ENCODE measurements at places on chromosomes 11 and 22. TPM values are rescaled to one million over a fixed set of nuclear protein-coding genes. Genes with fewer than 3 reads are reported as not detected.

The BEST1 gene
- 0.30 TPM for total RNA-seq

The STK33 gene
- 2.2 TPM for total RNA-seq

The ANO5 gene
- total RNA-seq: 0.09 TPM

DNA sequence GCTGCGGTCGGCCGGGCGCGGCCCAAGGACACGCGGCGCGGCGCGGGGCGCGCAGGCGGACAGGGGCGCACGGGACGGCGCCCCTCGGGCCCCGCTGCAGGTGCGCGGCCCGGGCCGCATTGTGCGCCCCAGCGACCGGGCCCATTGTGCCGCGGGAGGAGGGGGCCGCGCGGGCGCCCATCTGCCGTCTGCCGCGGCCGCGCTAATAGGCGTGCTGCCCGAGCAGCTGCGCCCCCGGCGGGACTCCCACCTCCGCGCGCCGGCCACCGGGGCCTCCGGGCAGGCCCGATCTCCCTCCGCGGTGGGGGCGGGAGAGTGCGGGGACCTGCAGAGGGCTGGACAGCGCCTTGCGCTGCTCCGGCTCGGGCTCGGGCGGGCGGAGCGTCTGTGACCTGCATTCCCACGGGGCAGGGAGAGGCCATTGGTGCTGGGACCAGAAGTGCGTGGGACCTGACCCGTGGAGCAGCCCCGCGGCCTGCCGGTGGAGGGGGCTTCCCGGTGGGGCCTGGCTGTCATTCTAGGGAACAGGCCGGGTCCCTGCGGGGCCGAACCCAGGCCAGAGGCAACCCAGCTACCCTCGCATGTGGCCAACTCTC, 933 bp downstream of the BRSK2 start:
- DNase-seq: no peak

GRCh38 chr22:47484960-47485569, 722.6 kb downstream of the TBC1D22A start:
- no peak for DNase-seq

The OR2AG1 gene
- total RNA-seq: not detected

DNA sequence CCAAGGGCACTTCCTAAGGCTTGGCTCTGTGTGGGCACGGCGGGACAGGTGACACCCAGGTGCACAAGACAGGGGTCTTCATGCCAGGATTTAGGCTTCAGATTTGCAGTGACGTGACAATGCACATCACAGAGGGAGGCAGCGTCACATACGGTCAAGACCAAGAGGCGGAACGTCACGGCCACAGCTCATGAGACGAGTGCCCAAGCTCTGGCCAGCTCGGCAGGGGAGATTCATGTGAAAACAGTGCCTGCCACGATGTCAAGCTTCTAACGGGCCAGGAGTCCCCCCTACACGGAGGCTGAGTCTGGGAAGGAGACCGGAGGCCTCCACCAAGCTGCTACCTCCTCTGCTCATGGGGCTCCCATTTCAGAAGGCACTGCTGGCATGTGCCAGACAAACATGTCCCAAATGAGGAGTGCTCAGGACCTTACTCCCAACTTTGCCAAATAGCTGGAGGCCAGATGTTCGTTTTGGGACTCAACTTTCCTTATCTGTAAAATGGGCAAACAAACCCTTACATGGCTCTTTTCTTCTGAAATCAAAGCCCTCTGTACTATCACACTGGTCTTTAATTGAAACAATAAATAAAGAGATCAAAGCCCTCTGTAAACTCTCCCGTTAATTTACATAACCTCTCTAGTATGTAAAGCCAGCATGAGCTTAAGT, 16.6 kb downstream of the VPS37C start:
- no peak for DNase-seq

The TMEM218 gene
- total RNA-seq: 14.3 TPM

The MAPK8IP1 gene
- total RNA-seq: 0.85 TPM

DNA sequence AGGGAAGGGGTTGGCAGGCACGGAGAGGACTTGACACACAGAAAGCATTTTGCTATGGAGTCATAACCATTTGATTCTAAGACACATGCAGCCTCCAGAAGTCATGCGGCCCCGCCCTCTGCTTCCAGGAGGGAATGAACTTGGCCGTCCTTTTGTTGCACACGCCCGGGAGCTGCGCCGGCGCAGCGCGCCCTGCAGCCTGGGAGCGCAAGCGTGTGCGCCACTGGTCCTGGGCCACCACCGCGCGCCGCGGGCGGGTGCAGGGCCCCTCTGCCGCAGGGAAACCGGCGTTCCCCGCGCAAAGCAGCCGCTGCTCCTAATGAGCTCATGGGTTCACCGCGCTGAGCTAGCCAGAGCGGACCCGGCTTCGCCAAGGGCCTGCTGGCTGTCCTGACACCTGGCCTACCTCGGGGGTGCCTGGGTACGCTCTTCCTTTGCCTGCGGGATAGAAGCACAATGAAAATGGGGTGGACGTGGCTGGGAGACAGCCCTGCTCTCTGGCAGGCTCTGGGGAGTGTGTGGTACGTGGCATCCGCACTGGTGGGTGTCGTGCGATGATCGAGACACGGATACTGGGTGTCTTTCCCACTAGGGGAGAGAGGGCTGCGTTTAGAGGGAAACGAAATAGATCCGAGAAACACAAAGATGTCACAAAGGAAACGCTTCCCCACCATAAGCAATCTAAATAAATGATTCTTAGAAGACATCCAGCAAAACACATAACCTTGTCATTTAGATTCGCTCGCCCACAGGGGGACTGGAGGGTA, 669 bp downstream of the MICAL3 start:
- DNase-seq: peak; percentile 58

The ANKK1 gene
- total RNA-seq: 1.9 TPM

The OVOL1 gene
- total RNA-seq: 0.17 TPM

- no peak for DNase-seq
These were observed 7.9 kb upstream of the TPP1 start for GRCh38 chr11:6626971-6627761.

DNA sequence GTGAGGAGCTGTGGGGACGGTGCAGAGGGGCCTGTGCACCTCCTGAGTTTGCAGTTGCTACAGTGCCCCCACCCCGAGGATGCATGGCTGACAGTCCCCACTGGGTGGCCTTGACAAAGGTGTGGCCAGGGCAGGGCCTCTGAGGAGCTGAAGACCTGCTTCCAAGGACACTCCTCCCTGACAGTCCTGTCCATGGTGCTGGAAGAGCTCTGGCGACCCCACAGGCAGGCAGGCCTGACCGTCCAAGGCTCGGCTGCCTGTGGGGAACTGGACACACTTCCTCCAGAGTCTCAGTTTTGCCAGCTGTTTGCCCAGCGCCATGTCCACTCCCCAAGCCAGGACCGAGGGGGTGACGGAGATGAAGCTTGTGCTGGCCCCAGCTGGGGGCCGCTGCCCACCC, 32.7 kb downstream of the BRSK2 start:
- DNase-seq: no peak

DNA sequence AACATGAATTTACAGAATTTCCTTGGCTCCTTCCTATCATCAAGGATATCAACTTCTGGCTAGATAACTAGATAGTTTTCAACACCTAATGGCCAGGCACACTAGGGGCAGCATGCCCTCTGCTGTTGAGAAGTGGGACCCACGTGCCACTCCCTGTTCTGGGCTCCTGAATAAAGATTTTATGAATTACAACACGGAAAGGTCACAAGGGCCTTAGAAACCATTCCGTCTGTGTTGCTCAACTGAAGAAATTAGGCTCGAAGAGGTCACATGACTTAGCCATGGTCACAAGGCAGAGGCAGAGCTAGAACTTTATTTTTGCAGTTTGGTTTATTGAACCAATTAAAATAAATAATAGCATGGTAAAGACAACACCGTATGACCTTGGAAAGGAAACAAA, 36.0 kb downstream of the PRCP start:
- DNase-seq: peak; percentile 32

- no peak for DNase-seq
These were observed 177.9 kb downstream of the JRKL start for GRCh38 chr11:96567667-96568066.

The CYTH4 gene
- total RNA-seq: 149 TPM

DNA sequence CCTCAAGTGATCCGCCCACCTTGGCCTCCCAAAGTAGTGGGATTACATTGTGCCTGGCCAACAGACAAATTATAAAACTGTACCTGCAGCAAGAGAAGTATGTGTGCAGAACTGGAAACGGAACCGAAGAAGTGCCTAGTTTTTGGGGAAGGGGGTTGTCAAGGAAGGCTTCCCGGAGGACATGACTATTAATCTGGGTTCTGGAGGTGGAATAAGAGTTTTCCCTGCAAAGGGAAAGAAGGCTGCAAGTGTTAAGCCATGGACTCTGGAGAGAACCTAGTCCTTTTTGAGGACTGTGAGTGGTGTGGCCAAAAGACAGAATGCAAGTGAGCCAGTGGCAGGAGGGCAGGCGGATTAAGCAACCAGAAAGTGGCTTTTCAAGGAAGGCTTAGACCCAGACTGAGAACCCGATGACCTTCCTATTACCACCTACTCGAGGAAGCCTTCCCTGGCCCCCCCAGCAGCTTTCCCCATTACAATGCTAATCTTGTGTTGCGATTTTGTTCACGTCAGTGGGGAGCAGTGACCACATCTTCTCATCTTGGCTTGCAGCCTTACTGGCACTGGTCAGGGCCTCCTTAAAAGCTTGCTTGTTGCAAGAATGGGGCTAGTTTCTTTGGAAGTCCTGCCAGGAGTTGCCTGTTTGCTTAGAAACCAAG, 5.7 kb upstream of the SEPTIN3 start:
- no peak for DNase-seq

The FAM180B gene
- not detected for total RNA-seq

DNA sequence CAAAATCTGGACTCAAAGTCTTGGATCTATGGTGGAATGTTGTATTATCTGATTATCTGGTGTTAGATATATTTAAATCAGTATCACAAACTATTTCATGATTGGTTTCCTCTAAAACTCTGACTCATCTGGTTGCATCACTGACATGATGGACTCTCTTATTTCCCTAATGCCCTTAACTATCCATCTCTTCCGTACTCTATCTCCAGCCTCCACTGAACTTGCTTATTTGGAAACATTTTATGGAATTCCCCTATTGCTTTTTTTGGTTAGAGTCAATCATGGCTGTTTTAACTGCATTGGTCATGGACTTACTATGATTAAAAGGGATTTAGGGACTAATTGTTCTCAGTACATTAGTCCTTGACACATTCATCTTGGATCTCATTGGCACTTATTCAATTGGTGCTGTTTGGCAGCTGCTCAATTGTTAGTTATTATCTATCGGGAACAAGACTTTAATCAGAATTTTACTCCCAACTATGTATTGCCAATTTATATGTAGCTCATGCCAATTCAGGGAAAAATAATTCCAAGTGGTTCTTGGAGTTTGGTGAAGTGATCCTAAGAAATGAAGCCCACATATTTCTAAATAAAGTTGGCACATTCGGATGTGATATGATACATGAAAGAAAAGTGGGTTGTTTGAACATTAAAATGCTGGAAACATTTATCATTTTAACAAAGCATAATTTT, 942.0 kb upstream of the CCDC90B start:
- DNase-seq: no peak

GRCh38 chr22:21098099-21098671, 52.4 kb downstream of the LRRC74B start:
- DNase-seq: no peak

The ZFTA gene
- 4.7 TPM for total RNA-seq

The DEPDC7 gene
- 3.6 TPM for total RNA-seq

DNA sequence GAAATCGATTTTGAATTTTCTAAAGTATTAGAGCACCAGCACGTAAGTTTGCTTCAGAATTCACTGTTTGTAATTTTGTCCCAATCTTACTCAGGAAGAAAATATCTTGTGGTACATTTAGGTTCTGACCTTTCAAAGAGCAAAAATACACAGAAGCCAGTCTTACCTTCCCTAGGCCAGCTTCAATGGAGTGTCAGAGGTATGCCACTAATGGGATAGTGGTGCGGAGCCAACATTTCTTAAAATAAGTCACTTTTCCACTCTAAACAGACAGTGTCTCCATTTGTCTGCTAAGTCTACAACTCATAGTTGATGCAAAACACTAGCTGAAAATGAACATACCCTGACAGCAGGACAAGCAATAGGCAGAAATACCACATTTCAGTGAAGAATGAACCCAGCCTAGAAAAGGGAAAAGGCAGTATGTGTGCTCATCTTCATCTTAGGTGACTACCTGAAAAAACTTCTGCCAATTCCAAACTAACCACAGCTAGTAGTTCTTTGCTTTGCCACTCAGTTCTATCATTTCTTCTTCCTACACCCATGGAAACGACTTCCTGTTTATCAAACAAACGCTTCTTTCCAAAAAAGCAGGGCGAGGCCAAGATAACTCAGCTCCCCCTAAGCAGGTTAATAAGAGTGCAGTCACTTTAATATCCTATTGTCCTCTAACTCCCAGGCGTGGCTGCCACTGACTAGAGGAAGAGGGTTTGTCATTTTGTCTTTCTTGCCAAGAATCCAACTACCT, 94.0 kb upstream of the APOA1 start:
- no peak for DNase-seq

- no peak for DNase-seq
These were observed 669.4 kb downstream of the OPCML start for GRCh38 chr11:132862933-132863332.

GRCh38 chr11:68841718-68842426, at the start of gene CPT1A:
Gene CPT1A (minus strand): TSS chr11:68841916. CDS start chr11:68815474, 26,442 bp downstream.
- peak; percentile 86 for DNase-seq

DNA sequence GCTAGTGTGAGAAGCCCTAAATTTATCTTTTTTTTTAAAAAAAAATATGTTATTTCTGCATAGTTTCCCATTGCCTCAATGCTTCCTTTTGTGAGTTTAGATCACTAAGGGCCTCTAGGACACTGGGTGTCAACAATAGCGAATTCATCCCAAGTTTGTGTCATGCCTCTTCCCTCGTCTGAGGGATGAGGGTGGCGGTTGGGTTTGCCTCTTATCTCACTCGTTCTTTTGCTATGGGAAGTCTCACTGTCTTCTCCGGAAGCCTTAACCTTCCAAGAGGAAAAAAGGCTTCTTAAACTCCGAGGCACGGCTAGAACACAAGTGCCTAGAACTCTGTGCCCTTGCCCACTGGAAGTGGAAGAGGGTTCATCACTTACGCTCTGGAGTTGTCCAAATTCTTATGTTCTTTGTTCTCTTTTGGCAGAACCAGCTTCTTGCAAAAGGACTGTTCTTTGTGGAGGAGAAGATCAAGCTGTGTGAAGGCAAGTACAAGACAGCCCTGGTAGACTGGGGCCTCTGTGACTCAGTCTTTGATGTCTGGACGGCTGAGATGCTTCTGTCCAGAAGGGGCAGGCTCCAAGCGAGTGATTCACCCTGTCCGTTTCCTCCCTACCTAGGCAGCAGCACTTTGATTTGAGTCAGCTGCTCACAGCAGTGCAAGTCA, 78.5 kb downstream of the TRAF6 start:
- no peak for DNase-seq

The PARVG gene
- 238 TPM for total RNA-seq

DNA sequence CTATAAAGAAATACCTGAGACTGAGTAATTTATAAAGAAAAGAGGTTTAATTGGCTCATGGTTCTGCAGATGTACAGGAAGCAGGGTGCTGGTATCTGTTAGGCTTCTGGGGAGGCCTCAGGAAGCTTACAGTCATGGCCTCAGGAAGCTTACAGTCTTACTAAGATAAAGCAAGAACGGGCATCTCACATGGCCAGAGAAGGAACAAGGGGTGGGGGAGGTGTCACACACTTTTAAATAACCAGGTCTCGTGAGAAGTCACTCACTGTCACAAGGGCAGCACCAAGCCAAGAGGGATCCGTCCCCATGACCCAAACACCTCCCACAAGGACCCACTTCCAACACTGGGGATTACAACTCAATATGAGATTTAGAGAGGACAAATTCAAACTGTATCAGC, 192.8 kb upstream of the B3GAT1 start:
- DNase-seq: no peak
